DMS 273 treated with DMSO at 0.1 percent for 48 hours (cell line): ENCODE measurements at places on chromosomes 1 and 21.

- DNase-seq = no peak
Observed at GRCh38 chr1:225852413-225853124, 29.6 kb downstream of the TMEM63A start.

GRCh38 chr1:115325874-115326273 is 12.2 kb downstream of the NGF start:
- no peak for DNase-seq

- DNase-seq = no peak
Observed at GRCh38 chr1:100122177-100122576, 10.6 kb downstream of the SASS6 start.

DNA sequence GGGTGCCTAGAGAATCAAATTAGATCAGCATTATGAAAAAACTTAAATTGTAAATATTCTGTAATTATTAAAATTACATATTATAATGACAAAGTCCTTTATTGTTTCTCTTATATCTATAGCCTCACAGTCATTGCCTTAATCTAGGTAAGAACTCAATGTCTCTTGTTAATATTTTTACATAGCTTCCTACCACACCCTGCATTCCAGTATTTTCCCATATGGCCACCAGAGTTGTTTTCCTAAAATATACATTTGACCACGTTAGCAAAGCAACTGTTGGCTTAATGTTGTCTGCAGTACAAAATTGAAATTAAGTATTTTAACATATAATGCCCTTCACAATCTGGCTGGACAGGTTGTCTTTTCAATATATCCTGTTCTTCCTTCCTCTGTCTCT is 230.3 kb downstream of the DNAH14 start:
- no peak for DNase-seq

DNA sequence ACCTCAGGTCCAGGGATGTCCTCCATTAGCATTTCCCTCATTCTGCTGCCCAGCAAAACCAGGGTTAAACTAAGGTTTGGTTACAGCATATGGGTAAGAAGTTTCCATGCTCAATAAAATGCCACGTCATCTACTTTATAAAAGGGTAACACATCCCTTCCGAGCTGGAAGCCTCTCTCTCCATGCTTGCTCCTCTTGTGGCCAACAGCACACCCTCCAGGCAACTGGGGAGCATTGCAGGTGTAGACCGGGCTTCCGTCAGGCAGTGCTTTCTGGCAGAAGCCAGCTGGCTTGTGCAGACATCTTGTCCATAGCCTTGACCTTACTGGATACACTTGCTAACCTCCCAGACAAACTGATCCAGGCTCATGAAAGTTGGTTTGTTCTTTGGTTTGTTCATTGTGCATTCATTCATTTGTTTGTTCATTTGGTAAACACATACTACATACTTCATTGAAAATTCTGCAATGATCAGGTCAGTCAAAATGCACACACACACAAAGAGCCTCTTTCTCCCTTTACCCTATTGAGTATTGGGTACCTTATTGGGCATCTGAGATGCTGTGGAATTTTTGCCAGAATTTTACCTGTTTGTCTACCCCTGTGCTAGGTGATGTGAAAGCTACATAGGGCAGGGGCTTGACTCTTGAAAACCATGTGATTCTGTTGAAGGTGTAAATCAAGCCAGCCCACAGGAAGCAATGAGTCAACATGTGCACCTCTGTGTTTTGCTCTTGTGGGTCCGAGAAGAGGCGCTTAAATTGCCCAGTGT is 422.8 kb downstream of the CAMTA1 start:
- DNase-seq = peak; percentile 47

DNA sequence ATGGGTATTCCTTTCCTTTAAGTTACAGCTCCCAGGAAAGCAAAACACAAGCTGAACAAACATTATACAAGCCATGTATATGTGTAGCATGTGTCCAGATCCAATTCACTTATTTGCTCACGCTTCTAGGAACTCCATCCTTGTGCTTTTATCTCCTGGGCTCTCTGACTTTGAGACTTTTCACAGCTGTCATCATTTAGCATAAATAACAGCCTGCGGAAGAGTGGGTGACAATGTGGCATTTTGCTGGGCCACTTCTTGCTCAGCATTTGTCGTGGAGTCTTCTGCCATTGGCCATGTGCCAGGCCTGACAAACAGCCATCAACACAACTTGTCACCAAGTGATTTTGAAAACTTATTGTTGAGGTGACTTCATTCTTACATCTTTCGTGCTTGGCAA is 164.3 kb downstream of the KIF26B start:
- DNase-seq = no peak

- no peak for DNase-seq
Observed at GRCh38 chr21:34857874-34858273, 189.1 kb downstream of the CLIC6 start.

DNA sequence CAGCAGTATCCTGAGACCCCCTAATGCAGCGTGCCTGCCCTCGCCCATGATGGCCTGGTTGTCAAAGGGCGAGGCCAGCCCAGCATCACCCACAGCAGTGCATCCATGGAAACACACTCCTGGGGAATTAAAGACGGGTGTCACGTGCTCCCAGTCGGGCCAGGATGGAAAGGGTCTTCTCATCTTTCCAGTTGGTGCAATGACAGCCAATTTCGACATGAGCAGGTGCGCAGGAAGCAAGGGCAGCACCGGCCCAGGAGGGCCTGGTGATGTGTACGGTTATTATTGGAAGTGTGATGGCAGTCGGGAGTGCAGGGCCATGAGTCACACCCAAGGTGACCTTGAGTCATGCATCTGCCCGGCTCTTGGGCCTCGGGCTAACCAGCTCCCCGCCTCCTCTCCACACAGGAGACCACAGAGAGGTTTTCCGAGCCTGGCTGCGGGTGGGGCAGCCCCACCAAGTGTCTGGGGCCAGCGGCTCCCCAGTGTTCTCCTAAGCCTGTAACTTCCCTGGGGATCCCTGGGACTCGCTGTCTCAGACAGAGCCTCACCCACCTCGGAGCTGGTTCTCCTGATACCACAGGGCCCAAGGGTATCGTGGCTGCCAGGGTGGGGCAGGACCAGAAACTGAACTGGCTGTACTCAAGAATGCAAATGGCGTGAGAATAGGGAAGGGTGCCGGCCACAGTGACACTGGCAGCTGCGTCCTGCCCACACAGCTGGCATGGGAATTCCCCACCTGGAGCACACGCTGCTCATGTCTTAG is 119.8 kb downstream of the SIK1 start:
- DNase-seq = no peak
